ENCODE measurements at places on chromosomes 5 and 9.

- no peak for DNase-seq
Observed at GRCh38 chr9:100465761-100466160, 7.2 kb upstream of the TMEFF1 start.

DNA sequence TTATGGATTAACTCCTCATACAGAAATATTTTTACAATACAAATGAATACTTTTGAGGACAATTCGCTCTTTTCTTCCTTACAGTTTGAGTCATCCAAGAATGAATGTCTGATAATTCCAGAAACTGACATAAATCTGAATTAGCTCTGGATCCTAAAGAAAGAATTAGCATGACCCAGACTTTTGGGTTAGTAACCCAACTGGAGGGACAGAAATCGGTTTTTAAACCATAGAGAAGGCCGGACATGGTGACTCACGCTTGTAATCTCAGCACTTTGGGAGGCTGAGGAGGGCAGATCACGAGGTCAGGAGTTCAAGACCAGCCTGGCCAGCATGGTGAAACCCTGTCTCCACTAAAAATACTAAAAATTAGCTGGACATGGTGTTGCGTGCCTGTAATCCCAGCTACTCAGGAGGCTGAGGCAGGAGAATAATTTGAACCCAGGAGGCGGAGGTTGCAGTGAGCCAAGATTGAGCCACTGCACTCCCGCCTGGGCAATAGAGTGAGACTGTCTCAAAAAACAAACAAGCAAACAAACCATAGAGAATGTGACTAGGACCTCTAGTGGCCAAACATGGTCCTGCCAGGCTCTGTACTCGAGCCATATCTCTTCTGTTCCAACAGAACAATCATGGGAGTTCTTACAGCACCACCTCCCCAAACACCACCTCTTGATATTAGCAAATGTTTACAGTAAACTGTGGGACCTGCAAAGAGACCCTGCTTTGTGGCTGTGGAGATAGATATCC is 44.8 kb downstream of the LURAP1L start:
- DNase-seq: no peak

DNA sequence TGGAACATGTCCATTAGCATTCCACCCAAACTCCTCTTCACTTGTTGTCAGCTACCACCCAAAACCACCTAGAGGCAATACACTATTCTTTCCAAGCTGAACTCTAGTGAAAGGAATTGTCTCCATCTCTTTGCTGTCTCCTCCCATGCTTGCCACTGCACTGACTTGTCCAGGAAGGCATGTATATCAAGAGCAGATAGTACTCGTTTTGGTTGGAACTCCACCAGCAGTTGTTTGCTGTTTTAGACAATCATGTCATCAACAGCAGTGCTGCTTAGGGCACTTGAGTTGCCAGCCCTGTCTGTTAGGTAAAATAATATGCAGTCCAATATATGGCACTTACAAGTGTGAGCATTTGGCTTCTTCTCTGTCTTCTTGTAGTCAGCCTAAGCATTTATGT is 80.0 kb upstream of the SAP30L start:
- peak; percentile 61 for DNase-seq

- DNase-seq: no peak
Observed at GRCh38 chr9:83744206-83744605, 36.4 kb upstream of the UBQLN1 start.

DNA sequence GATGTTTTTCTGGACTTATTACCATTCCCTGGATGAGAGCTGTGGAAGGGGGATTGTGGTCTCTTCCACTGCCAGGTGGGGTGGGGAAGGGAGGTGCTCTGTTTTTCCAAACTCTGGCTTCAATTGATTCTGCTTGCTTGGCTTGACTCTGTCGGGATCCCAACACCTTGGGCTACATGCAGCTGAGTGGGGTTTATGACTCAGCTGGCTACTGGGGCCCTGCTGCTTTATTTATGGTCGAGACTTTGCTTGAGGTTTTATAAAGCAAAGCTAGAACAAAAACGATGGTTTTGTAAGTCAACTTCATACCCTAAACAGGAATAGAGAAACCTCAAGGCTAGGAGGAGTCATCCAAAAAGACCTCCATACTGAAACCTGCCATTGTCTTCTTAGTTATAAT is 76.3 kb downstream of the AOPEP start:
- no peak for DNase-seq

DNA sequence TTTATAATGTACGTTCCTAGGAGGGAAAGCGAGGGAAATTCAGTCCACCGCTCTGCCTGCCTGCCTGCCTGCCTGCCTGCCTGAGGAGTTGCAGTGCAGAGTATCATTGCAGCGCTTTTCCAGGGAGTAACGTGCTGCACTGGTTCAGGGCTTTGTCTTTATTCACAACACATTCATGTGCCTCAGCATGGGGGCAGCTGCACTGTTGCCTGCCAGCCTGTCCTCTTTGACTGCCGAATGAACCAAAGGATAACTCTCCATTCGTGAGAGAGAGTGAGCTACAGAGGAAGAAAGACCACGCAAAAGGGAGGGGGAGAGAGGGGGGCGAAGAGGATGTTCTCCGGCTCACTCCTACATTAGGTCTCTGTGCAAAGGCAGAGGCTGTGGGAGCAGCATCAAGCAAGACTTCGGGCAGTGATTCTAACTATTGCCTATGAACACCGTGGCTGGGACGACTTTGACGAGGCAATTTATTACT is 791.2 kb downstream of the MAT2B start:
- peak; percentile 40 for DNase-seq

GRCh38 chr5:154997746-154998145 is 15.8 kb upstream of the KIF4B start:
- DNase-seq: peak; percentile 14

- no peak for DNase-seq
Observed at GRCh38 chr9:69139596-69139995, 34.5 kb upstream of the TJP2 start.

GRCh38 chr5:168057905-168058304 is 233.5 kb upstream of the WWC1 start:
- DNase-seq: peak; percentile 4

GRCh38 chr9:125444166-125444565 is 182.5 kb downstream of the GAPVD1 start:
- no peak for DNase-seq

- DNase-seq: no peak
Observed at GRCh38 chr5:146399481-146399880, 47.7 kb upstream of the TCERG1 start.

- no peak for DNase-seq
Observed at GRCh38 chr5:16582081-16582480, 34.7 kb downstream of the RETREG1 start.

- DNase-seq: no peak
Observed at GRCh38 chr5:118918232-118918631, 70.1 kb downstream of the DTWD2 start.

DNA sequence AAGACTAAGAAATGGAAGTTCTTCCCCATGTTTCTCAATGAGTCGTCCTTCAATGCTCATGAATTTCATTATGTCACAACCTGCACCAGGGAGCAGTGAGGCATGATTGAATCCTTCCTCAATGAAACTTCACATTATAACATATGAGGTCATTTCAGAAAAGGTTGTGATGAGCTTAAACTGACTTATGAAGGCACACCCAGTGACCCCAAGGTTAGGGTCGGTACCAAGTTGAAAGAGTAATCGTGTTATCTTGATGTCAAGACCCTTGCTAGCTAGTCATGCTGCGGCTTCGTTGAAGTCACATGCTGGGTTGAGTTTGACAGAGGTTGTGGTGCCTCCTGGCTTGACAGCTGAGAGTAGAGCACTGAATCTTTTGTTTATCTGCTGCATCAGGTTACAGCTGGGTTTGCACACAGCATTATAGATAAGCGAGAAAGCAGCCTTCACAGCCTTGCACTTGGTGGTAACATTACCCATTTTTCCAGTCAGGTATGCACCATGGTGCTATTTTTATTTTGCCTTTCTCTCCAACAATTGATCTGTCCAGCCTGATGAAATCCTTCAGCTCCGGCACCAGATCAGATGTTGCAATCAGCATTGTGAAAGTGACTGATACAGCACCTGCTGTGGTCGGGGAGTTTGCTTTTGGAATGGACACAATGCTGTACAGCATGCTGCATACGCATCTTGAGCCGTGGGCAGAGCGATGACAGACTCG is 133.2 kb downstream of the ERCC6L2 start:
- DNase-seq: no peak

DNA sequence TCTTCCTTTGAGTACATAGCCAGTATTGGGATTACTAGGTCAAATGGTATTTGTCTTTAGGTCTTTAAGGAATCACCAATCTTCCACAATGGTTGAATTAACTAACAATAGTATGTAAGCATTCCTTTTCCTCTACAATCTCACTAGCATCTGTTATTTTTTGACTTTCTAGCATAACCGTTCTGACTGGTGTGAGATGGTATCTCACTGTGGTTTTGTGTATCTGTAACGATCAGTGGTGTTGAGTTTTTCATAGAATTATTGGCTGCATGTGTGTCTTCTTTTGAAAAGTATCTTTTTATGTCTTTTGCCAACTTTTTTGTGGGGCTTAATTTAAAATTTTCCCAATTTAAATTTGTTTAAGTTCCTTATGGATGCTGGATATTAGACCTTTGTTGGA is 81.5 kb upstream of the ASTN2 start:
- DNase-seq: no peak

GRCh38 chr9:128712451-128713410 is 10.4 kb downstream of the PKN3 start:
- DNase-seq: no peak

- no peak for DNase-seq
Observed at GRCh38 chr5:137708796-137709559, 26.9 kb downstream of the KLHL3 start.

DNA sequence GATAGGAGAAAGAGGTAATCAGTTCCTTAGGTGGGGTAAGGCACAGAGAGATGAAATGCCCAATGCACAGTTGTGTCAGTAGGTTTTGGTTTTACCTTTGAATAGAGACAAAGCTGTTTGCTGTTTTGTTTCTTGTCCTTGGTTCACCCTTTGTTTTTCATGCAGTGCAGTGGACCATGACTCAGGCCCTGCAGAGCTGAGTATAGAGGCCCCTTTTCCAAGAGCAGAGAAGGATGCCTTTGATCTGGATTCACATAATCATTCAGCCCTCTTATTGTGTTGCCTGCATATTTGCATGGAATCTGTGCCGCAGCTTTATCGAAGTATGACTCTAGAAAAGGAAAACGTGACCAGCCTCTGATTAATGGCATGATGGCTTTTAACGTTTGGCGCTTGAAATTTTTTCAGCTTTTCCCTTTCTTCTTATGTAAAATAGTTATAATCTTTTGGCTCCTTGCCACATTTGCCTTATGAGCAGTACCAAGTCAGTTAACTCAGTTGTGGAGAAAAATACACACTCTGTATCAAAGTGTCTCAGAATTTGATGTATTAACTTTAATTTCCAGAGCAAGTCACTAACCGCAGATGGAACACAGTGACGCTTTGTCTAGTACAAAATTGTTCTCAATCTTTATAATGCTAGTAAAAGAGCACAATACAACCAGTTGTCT is 197.6 kb downstream of the KDM4C start:
- peak; percentile 78 for DNase-seq

GRCh38 chr5:145936401-145937131 is at the start of gene SH3RF2:
Gene SH3RF2, plus strand, starts transcription at chr5:145936578. Its CDS starts 1,351 bp downstream, at chr5:145937929.
- peak; percentile 64 for DNase-seq

DNA sequence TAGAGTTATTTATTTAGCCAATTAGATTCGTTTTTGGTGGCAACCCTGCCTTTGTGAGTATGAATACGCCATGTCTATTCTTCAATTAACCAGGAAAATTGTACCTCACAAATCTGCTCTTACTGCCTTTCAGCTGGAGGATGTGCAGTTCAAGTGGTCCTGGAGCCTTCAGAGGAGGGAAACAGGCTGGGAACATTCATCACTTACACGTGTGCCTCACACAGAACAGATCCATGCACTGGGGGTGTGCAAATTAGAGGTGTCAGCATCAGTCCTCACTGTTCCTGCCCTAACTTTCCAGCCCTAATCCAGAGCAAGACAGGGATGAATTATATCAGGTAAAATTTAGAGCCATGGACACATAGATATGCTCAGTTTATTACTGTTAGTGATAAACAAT is 65.4 kb downstream of the SEMA5A start:
- DNase-seq: no peak

- DNase-seq: peak; percentile 79
Observed at GRCh38 chr9:126791406-126792230, 13.2 kb upstream of the ZBTB43 start.

DNA sequence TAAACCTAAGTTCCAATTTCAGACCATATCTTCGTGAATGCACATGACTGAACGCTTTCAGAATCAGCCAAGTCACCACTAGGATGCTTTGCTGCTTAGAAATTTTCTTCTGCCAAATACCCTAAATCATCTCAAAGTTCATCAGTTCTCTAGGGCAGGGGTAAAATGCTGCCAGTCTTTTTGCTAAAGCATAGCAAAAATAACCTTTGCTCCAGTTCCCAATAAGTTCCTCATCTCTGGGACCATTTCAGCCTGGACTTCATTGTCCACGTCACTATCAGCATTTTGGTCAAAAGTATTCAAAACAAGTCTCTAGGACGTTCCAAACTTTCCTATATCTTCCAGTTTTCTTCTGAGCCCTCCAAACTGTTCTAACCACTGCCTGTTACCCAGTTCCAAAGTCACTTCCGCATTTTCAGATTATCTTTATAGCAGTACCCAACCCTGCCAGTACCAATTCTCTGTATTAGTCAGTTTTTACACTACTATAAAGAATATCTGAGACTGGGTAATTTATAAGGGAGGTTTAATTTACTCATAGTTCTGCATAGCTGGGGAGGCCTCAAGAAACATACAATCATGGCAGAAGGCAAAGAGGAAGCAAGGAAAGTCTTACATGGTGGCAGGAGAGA is 74.8 kb downstream of the NR3C1 start:
- no peak for DNase-seq

DNA sequence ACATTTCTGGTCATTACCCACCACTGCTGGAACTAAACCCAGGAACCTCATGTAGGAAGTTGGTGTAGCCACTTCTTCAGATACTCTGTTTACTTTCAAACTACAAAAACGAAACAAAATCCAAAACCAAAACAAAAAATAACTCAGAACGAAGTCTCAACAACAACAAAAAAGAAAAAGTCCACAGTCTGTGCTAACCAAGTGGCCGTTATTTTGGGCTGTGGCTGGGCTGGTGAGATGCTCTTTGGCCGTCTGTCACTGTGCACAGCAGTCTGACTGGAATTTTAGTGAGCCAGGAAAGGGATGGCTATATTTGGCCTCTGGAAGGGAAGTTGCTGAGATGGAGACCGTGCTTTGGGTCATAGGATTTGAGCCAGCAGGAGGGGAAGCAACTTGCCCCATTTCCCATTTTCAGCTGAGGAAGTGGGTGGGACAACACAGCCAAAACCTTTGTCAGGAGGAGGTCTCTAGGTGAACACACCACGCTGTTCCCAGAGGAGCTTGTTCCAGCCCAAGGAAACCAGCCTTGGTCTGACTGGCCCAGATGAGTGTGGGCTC is 334.1 kb downstream of the ZSWIM6 start:
- no peak for DNase-seq
